ENCODE measurements at places on chromosomes 6 and 20. TPM values are rescaled to one million over a fixed set of nuclear protein-coding genes. Genes with fewer than 3 reads are reported as not detected.

DNA sequence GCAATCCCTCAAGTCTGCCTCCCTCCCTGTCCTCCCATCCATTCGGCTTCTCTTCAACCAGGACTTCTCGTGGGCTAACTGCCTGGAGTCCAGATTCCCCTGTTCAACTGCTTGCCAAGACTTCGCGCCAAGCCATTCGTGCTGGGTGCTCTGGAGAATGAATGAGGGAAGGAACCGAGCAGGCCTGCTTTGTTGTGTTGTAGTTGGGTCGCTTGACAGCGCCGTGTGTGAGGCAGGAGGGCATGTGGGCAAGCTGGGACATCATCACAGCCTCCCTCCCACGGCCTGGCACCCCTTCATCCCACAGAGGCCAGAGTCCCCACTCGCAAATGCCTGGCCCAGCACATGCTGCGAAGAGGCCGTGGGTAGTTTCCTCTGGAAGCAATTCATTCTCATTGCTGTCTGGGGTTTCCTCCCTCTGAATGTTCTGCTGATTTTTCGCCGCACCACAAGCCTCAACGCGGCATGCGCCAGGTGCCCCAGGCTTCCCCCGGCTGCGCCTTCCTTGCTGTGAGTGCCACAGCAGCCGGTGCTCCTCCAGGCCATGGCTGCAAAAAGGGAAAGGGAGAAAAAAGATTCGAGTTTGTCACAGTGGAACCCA is 336.0 kb downstream of the QKI start:
- H3K4me1 ChIP-seq = peaks cover 8% of the 10 kb centered on the region
- no peaks in the 10 kb centered on the region for H3K27me3 ChIP-seq
- H3K4me3 ChIP-seq = no peak overlapping the region
- H3K36me3 ChIP-seq = no peaks in the 10 kb centered on the region

GRCh38 chr20:38194971-38195504 is 30.0 kb upstream of the TGM2 start:
- H3K36me3 ChIP-seq = no peaks in the 10 kb centered on the region
- no peak overlapping the region for H3K27ac ChIP-seq
- H3K4me3 ChIP-seq = no peak overlapping the region
- DNase-seq = no peak
- peaks cover 10% of the 10 kb centered on the region for H3K4me1 ChIP-seq

DNA sequence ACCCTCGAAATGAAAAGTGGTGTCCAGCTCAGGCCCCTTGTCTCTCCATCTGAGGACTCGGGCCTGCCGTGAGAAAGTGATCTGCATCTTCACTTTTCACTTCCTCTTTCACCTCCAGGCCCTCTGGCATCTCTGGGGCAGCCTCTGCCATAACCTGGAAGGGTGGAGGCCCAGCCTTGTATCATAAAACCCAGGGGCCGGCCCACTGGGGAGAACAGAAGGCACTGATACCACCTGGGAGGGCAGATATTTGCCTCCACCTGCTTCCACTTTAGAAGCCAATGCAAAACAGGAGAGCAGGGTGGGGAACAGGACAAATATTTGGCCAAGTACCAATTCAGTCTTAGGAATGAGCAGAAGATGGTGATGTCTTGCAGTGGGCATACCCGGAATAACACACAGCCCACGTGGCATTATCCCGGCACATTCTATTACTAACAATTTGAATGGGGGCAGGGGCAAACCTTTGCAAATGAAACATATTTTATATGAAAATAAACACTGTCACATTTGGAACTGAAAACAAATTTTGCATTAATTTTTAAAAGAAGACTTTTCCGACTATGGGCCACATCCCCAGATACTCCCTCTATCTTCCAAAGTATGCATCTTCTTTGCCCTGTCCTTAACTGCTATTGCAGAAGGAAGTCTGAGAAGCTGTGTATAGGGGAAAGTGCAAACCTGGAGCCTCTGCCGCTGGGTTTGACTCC is 69.2 kb upstream of the TBC1D7 start:
- H3K36me3 ChIP-seq = no peaks in the 10 kb centered on the region
- no peak overlapping the region for H3K4me3 ChIP-seq
- no peak overlapping the region for H3K27ac ChIP-seq
- DNase-seq = no peak
- no peaks in the 10 kb centered on the region for H3K27me3 ChIP-seq
- peaks cover 5% of the 10 kb centered on the region for H3K4me1 ChIP-seq

- H3K27ac ChIP-seq = peak within 1 kb of the TSS; percentile 80
- no peaks in the 10 kb centered on the region for H3K27me3 ChIP-seq
- H3K36me3 ChIP-seq = no peaks in the 10 kb centered on the region
- peaks cover 31% of the 10 kb centered on the region for H3K4me1 ChIP-seq
- DNase-seq = peak; percentile 97
- peak within 1 kb of the TSS; percentile 86 for H3K4me3 ChIP-seq
Observed at GRCh38 chr6:44127186-44128019, at the start of the genes MRPL14 and TMEM63B. Gene MRPL14 (minus strand): TSS chr6:44127452. CDS start chr6:44116611, 10,841 bp downstream. Gene TMEM63B (plus strand): TSS chr6:44127554. CDS start chr6:44134585, 7,031 bp downstream.

TFAP2A gene
- total RNA-seq = 2.5 TPM

SIRPD gene
- total RNA-seq = not detected

TOMM6 gene
- 136 TPM for total RNA-seq

ZKSCAN8 gene
- 12.0 TPM for total RNA-seq

C20orf144 gene
- total RNA-seq = 0.63 TPM

Data from GM23248 (cell line).